ENCODE measurements at places on chromosomes 7 and 10.
A peak's percentile ranks its signal among the peaks of the same experiment; 100 is the strongest.

DNA sequence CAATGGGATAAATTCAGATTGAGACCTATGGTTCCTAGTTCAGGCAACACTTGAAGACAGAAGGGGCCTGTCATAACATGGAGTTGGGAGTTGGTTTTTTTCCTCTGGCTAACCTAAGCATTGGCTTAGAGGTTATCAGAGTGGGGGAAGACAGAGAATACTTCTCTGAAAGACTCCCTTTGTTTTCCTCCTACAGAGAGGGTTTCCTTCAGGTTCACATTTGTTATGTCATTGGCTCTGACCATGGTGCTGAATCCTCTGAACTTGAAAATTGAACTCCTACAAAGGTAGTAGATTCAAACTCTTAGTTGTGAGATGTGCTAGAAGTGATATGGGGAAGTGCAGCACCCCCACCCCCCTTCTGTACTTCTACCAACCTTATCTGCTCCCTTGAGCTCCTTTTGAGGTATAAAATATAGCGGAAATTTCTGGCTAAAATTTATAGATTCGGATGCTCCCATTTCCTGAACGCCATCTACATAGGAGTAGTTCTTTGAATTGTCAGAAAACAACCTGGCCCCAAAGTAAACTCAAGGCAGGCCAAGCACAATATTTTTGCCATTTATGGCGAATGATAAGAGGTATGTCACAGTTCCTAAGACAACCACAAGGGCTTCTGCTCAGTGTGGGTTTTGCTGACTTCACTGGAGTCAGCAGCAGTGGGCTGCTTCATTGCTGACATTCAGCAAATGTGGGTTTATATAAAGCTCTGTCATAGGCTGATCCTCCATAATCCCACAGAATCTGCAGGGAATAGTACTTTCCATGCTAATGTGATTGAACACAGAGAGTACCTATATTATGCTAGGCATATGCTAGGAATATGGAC is 131.6 kb upstream of the KLF14 start:
- peak; percentile 55 for DNase-seq

DNA sequence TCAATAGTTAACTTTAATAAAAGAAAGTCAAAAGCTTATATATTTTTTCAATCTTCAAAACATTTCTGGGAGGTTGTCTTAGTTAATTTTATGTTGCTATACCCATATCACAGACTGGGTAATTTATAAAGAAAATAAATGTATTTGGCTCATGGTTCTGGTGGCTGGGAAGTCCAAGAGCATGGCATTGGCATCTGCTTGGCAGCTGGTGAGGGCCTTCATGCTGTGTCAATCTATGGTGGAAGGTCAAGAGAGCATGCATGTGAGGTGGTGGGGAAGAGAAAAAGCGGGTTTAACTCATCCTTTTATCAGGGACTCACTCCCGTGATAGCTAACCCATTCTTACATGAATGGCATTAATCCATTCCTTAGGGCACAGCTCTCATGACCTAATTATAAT is 119.8 kb downstream of the EGFR start:
- no peak for DNase-seq

GRCh38 chr7:50782375-50783208 is at the start of gene GRB10:
TSS of gene GRB10 (minus strand) at chr7:50782896. CDS start at chr7:50732322, 50,574 bp downstream.
- peak; percentile 39 for DNase-seq

DNA sequence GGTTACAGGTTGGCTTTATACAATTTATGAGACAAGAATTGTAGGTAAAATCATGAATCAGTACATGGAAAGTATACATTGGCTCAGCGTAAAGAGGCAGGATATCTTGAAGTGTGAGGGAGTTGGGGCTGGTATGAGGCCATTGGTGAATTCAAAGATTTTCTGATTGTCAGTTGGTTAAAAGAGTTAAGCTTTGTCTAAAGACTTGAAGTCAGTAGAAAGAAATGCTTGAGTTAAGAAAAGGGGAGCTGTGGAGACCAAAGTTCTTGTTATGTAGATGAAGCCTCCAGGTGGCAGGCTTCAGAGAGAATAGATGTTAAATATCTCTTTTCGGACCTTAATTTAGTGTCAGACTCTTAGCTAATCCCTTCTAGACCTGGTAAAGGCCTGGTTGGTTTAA is 341.0 kb downstream of the GALNT17 start:
- DNase-seq, result no peak
